ENCODE measurements at places on chromosomes 12 and 14. TPM values are rescaled to one million over a fixed set of nuclear protein-coding genes. Genes with fewer than 3 reads are reported as not detected.

The PZP gene
- total RNA-seq = 0.05 TPM

The RASSF9 gene
- 0.32 TPM for total RNA-seq

The AQP2 gene
- not detected for total RNA-seq

The EFS gene
- 2.3 TPM for total RNA-seq

DNA sequence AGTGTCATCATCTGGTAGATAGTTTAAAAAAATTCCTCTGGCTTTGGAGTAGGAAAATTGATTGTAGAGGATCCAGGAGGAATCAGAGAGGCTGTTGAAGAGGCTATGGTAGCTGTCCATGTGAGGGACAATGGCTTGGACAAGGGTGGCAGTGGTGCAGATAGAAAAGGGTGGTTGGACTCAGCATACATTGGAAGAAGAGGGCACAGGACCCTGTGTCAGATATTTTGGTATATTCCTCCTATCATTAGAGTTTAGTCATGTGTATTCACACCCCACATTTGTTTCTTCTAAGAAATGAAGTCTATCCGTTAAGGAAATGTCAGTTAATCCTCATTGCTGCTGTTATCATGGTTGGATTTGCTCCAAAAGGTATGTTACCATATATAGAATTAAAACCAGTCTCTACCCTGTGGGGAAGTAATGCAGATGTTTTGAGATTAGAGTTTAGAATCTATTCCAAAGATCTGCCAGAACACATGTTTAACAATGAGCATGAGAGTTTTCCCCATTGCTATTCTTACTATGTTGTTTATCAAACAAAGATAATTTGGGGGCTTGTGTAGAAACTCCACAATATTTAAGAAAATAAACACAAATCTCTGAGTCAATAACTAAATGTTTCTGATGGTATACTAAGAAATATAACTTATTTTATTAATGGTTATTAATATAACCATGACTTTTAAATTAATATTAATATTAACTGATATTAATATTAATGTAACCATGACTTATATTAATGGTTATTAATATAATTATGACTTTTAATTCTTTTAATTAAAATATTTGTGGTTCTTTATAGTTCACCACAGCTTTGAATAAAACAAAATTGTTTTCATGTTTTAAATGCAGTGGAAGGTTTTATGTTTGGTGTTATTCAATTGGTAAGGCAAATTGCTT, 80.9 kb downstream of the CRADD start:
- DNase-seq = no peak

- DNase-seq = no peak
Observed at GRCh38 chr12:77992760-77993159, 162.1 kb downstream of the NAV3 start.

DNA sequence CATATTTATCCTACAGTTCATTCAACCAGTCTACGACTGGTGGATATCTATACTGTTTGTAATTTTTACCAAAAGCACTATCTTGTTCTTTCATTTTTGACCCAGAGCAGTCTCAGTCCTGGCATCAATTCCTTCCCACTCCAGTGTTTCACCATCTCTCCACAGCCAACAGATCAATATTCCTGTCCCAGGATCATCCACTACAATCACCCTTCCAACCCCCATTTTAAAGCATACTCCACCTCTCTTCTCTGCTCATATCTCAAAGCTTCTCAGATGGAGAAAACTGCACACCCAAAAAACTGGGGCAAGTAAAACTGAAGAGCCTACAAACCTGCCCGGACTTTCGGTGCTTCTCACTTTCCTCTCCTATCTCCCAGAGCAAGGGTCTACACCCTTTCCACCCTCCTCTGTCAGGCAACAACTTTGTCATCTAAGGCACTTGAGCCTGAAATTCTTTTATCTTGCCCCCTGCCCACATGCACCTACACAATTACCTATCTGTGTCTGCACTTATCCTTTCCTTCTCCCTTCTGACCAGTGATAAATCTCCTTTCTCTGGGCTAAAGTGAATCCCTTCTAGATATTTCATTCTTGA, 4.1 kb upstream of the PIP4K2C start:
- DNase-seq = no peak

DNA sequence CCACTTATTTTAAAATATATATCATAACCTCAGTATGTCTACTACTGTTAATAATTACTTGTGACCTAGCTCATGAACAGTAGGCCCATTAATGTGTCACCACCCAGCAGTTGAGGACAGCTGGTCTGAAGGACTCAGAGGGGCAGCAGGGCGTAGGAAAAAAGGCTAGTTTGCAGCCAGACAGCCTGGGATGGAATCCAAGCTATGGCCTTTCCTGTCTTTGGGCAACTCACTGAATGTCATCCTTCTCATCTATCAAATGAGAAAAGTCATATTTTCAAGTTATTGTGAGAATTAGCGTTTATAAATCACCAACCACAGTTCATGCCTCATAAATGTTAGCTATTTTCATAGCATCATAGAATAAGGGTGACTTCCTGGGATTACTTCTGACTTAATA, 12.3 kb downstream of the DENND5B start:
- DNase-seq = no peak

DNA sequence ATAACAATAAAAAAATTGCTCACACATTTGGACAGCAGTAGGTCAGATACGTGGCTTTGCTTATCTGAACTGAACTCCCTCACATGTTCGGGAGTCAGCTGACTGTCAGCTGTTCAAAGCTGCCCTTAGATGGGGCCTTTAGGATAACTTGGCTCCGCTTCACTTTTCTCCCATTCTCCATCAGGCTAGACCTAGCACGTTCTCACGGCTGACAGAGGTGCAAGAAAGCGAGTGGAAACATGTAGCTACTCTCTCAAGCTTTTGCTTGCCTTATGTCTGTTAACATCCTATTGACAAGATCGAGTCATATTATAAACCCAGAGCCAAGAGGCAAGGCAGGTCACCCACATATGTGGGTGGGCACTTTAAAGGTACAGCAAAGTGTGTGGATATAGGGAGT, 112.0 kb upstream of the PDZRN4 start:
- DNase-seq = no peak

GRCh38 chr12:33770652-33771051, 251.6 kb upstream of the ALG10 start:
- no peak for DNase-seq

DNA sequence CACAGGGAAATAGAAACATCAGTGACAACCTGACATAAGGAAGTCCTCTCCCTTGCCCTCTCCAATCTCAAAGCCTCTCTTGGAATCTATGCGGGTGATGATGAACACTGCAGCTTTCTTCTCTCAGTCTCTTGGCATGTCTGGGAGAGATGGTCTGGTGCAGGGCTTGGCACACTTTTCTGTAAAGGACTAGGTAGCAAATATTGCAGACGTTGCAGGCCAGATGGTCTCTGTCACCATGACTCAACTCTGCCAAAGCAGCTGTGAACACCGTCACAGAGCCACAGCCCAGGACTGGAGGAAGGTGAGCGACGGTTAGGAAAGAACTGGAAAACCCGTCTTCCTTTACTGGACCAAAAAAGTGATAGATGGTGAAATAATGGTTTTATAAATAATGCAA, 591.0 kb upstream of the TMEM132C start:
- no peak for DNase-seq

GRCh38 chr12:104959335-104959841, 1.3 kb upstream of the SLC41A2 start:
- no peak for DNase-seq

DNA sequence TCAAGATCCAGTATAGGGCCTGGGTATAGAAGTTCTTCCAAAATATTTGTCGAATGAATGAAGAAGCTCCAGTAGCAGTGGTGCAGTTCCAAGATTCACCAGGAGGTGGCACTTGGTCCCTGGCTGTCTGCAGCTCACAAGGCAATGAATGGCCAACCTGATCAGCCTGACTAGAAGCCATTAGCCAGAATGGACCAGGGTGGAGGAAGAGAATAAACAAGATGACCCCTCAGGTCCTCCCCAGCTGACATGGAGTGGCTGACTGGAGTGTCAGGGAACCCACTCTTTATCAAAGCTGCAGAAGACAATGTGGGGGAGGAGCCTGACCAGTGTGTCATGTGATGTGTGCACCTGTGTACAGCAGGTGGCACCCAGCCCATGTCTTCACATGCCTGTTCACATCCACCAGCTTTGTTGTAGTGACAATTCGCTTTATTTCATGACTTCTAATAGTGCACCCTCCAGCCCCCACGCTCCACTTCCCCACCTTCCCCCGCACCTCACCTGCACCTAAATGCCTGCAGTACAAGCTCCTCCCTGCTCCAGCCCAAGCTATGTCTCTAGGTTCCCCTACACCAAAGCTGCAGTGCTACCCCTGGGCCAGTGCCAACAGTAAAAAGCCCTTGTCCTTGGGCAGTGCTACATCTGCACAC, 3.0 kb downstream of the LTBP2 start:
- peak; percentile 84 for DNase-seq

- no peak for DNase-seq
Observed at GRCh38 chr14:68974759-68975347, 4.2 kb downstream of the ACTN1 start.

- DNase-seq = no peak
Observed at GRCh38 chr14:90287791-90288190, 31.4 kb downstream of the PSMC1 start.

- DNase-seq = no peak
Observed at GRCh38 chr12:97321621-97322020, 141.0 kb upstream of the RMST start.

GRCh38 chr12:115611477-115611876, 666.0 kb downstream of the MED13L start:
- DNase-seq = no peak
